ENCODE measurements at places on chromosomes 6 and 20.

DNA sequence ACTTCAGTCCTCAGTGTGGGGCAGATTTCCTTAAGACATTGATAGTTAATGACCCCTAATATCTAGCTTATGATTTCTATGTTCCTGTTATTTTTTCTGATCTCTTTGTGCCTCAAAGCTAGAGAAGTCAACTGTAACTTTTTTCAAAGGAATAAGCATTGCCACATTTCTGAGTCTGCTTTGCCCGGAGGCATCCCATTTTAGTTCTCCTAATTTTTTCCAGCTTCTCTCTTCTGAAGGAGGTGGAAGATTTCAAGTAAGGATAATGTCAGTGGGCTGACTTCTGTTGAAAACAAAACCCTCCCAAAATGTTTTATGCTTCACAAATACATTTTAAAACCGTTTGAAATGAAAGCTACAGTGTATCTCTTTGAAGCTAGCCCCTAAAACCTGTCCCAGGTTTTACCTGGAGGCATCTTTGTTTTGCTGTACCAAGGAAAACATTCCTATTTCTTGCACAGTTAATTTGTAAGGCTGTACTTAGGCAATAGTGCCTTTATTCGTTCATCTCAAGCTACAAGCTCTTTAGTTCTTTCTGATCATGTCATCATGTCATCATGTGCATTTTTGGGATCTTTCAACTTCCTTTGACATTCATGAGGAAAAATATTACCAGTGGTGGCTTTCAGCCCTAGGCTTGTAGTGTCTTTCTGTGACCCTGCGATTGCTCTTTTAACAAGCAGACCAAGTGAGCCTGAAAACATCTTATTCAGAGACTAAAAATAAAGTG lies 45.7 kb downstream of the TSPYL4 start:
- no peak for DNase-seq

GRCh38 chr20:24990810-24991252 lies 1.7 kb downstream of the APMAP start:
- DNase-seq: peak; percentile 26

GRCh38 chr6:13346245-13346644 lies 17.9 kb upstream of the TBC1D7 start:
- no peak for DNase-seq

- DNase-seq: no peak
Measured at GRCh38 chr20:8505476-8506200, 373.6 kb downstream of the PLCB1 start.

- no peak for DNase-seq
Measured at GRCh38 chr20:40744072-40744817, 55.2 kb upstream of the MAFB start.

GRCh38 chr6:13554929-13555333 lies 19.5 kb upstream of the SIRT5 start:
- no peak for DNase-seq

DNA sequence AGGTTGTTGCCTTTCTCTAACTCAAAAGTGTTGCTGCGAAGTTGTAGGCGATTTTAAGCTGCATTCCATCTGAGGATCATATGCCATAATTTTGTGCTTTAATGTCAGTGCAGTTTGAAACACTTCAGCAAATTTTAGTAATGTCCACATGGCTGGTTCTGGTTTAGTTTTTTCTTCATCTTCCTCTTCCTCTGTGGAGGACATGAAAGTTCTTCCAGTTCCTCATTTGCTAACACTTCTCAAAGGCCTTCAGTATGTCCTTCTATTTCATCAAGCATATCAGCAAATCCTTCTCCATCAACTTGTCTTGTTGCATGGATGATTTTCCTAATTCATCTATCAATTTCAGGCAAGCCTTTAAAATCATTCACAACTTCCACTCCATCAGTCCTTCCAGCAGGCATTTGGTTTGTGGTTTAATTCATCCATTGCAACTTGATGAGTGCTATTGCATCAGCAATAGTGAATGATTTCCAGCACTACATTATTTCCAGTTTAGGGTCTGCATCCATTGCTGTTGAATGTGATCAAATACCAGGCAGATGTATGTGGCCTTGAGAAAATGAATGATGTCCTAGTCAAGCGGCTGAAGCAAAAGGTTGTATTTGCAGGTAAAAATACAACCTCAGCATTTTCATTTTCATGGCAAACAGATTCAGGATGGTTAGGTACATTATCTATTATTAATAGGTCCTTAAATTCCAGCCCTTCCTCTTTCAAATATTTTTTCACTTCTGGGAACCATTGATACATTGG lies 20.2 kb downstream of the SHLD1 start:
- no peak for DNase-seq

- no peak for DNase-seq
Measured at GRCh38 chr6:149065658-149066556, 251.6 kb upstream of the TAB2 start.

DNA sequence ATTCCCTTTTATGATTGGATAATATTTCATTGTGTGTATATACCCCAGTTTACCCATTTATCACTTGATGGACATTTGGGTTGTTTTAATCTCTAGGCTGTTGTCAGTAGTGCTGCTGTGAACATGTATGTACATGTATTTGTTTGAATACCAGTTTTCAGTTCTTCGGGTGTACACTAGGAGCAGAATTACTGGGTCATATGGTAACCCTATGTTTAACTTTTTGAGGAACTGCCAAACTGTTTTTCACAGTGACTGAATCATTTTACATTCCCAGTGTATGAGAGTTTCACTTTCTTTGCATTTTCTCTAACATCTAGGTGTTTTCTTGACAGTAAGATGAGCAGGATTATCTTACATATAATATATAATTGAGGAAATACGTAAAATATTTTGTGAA lies 44.7 kb upstream of the ADIG start:
- no peak for DNase-seq

GRCh38 chr20:48381353-48382120 lies 446.3 kb downstream of the PREX1 start:
- no peak for DNase-seq

DNA sequence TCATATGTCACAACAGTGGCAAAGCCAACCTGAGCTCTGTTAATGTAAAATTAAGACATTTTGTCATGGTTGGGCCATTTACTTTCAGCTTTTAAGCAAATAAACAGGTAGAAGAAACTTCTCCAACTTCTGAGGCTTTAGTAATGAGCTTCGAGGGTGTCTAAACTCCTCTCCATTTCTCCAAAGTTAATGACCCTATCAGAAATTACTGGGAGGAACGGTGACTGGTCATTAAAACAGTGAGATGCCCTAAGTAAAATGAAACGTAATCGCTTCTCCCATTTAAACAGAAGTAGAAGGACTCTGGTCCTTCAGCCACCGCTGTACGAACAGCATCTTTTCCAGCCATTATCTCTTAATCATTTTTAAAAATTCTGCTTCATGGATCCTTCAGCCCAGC lies 986.9 kb upstream of the MANEA start:
- no peak for DNase-seq

DNA sequence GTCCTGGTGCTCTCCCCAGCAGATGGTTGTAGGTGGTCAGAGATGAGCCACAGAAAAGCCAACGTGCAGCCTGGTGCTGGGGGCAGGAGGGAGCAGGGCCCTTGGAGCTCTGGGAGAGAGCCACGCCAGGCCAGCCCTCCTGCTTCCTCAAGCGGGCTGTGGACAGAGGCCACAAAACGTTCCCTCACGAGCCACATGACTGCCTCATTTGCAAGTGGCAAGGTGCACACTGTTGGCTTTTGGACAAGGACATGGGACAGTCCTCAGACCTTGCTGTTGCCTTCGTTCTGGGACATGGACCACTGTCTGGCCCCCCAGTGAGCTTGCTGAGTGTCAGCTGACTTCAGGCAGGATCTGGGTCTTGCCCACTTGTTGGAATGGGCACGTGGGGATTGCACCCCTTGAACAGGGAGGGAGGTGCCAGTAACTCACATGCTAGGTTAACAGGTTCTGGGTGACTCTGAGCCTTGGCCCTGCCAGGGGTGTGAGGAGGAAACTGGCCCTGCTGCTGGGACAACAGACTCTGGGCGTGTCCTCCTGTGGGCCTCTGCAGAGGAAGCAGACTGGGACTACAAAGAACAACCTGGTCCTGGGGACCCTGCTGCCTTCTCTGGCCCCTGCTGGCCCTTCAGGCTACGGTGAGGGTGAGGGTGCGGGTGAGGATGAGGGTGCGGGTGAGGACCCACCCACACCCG lies 2.6 kb downstream of the SLCO4A1 start:
- DNase-seq: no peak

- no peak for DNase-seq
Measured at GRCh38 chr6:169048865-169049205, 204.8 kb downstream of the THBS2 start.

DNA sequence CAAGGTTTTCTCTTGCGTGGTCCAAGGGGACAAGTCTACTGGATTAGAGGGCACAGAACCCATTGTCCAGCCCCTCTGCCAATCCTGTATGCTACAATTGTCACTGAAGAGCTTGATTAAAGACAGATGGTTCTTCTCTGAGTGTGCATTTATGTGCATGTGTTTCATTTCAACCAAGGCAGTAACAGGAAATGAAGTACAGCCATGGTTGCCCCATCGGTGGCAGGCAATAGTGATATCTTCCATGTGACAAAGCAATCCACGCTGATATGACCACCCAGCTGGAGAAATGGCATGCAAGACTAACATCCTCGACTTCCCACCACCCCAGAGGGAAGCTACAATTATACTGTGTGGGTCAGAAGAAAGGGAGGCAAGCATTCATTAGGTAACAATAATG lies 85.5 kb downstream of the UNC5CL start:
- DNase-seq: no peak

GRCh38 chr6:98845211-98846020 lies 11.0 kb downstream of the POU3F2 start:
- peak; percentile 81 for DNase-seq

DNA sequence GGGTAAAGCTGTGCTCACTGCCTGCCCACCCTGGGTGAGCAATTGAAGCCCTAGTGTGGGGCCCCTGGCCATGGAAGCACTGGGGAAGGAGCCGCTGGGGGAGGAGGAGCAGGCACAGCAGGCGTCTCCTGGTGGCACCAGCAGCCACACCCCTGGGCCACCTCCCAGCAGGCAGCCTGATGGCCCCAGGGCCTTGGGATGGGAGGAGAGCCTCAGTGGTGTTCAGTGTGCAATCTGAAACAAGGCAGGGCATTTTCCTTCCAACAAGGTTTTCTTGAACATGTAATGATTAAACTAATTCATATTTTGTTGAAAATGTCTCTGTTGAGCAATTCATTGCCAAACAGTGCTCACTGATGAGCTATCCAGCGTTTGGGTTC lies 151.0 kb downstream of the ZDHHC14 start:
- no peak for DNase-seq

DNA sequence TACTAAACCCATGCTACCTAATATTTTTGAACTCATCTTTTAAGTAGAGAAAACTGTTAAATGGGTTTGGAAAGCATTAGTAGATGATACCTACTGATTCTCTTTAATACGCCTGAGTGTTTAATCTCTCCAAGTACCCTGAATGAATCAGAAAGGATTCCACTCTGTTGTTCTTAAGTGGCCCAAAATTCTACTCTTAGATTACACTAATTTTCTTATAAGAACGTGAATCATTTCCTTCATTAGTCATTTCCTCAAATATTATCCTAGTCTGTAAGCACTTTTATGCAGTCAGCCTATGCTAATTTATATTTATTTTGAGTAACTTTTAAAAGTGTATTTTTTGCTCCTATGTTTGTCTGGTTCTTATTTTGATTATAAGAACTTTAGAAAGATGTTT lies 380.0 kb downstream of the BTBD9 start:
- no peak for DNase-seq

- no peak for DNase-seq
Measured at GRCh38 chr6:136527831-136528230, 22.4 kb downstream of the MAP7 start.

DNA sequence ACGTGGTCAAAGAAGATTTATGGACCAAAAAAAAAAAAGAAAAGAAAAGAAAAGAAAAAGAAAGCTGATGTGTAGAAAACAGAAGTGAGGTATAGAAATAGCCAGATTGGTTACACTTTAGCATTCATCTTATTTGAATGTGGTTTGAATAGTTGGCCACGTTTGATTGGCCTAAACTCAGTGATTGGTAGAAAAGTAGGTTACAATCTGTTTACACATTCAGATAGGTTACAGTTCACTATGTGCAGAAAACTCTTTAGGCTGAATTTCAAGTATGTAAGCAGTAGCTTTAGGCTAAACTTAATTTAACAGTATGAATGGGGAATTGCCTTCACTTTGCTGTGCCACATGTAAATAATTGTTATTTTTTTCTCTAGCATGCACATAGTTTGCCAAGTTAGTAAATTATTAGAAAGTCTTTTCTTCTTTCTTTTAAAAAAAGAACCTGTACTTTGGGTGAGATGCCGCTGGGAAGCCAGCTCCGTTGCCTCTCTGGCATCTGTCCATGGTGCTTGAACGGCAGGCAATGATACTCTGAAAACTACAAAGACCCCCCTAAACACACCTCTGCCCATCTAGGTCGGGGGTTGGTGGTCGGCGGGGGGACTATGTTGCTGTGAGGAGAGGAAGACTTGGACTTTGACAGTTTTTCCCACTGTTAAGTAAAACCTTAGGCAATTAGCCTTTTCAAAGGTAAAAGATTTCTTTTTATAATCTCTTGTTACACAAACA lies 173.0 kb downstream of the AIG1 start:
- no peak for DNase-seq

GRCh38 chr6:154923199-154923869 lies 71.8 kb upstream of the TIAM2 start:
- DNase-seq: no peak

- DNase-seq: no peak
Measured at GRCh38 chr6:132961122-132961521, 146.8 kb downstream of the RPS12 start.

GRCh38 chr20:1130058-1130694 lies 11.8 kb downstream of the PSMF1 start:
- DNase-seq: no peak

DNA sequence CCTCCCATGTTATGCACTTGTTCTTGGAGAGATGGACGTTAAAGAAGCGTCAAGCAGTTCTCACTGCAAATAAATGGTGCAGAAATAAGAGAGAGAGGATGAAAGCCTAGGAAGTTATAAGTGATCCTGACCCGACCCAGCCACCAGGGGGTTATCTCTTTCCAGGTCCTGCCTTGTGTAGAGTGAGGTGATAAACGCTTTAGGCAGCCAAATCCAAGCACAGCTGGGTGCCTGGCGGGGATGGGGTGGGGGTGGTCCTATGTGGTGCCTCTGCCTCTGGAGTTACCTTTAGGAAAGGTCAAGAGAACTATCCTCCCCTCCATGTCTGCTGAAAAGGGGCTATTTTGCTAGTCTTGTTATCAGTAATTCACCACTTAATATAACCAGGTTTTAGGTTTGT lies 9.2 kb upstream of the TFAP2A start:
- no peak for DNase-seq

- DNase-seq: no peak
Measured at GRCh38 chr20:36181934-36182603, 27.5 kb downstream of the EPB41L1 start.
